ENCODE measurements at places on chromosomes 13 and 19. TPM values are rescaled to one million over a fixed set of nuclear protein-coding genes. Genes with fewer than 3 reads are reported as not detected.
A peak's percentile ranks its signal among the peaks of the same experiment; 100 is the strongest.

DNA sequence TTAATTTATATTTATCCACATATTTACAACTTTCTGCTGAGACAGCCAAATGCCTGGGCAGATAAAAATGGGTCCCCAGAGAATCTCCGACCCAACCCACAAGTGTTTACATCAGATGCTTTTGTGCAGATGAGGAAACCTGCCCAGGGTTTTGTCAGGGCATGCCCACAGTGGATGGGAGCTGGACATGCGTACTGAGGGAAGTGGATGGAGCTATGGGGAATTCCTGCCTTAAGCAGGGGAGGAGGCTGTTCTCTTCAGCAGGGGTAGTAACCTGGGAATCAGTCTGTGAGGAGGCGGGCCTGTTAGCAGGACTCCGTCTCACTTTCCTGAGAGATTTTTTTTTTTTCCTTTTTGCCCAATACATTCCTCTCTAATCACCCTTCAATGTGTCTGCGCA, 122.9 kb downstream of the RFC3 start:
- peaks cover 12% of the 10 kb centered on the region for H3K4me1 ChIP-seq
- no peak for DNase-seq
- no peaks in the 10 kb centered on the region for H3K27me3 ChIP-seq
- no peak overlapping the region for H3K27ac ChIP-seq
- peaks cover 9% of the 10 kb centered on the region for H3K36me3 ChIP-seq

DNA sequence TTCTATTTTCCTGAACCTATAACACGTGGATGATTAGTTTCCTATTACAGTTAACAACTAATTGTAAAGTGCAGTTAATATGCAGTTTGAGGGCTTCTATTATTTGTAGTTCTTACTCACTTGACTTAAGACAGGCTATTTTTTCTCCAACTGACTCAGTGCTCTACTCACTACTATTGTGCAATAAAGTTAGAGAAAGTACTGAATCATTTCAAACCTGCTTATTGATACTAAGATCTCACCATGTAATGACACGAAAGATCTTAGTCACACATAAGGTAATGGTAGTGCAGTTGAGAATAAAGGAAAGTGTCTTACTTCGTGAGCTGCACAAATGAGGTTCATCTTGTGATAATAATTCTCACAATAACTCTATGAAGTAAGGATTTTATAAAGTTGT, 22.8 kb upstream of the ITM2B start:
- H3K27ac ChIP-seq, result no peak overlapping the region
- H3K27me3 ChIP-seq, result peaks cover 2% of the 10 kb centered on the region
- H3K36me3 ChIP-seq, result no peaks in the 10 kb centered on the region

- H3K36me3 ChIP-seq, result no peaks in the 10 kb centered on the region
- H3K4me3 ChIP-seq, result no peak overlapping the region
- DNase-seq, result no peak
- no peak overlapping the region for H3K27ac ChIP-seq
These were observed 13.1 kb downstream of the MED26 start for GRCh38 chr19:16614941-16615340.

DNA sequence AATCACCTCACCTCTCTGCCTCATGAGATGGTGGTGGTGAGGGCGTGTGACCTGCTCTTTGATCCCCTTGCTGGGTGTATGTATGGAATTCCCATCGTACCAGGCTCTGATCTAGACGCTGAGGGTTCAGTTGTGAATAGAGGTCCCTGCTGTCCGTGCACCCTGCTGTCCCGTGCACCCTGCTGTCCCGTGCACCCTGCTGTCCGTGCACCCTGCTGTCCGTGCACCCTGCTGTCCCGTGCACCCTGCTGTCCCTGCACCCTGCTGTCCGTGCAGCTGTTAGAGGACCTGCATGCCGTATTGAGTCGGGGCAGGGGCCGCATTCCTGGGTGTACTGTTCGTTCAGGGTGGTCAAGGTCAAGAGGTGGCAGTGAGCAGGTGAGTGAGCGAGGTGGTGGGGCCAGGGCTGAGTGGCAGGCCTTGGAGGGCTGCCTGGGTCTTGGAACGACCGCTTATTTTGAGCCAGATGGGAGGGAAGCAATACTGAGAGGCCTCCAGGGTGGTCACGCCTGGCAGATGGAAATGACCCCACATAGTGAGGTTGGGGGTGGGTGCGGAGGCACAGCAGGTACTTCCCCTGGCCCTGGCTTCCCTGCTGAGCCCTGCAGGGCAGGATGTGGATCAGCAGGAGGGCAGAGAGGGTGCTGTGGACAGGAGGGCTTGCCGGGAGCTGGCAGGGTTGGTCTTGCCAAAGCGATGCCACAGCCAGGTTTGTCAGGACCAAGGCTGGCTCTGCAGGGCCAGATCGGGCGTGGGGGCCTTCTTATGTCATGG, 4.6 kb upstream of the EPN1 start:
- H3K4me1 ChIP-seq, result peaks cover 27% of the 10 kb centered on the region
- peak overlapping the region; percentile 85 for H3K4me3 ChIP-seq
- peaks cover 5% of the 10 kb centered on the region for H3K27me3 ChIP-seq
- no peak overlapping the region for H3K27ac ChIP-seq
- no peak for DNase-seq
- H3K36me3 ChIP-seq, result peaks cover 14% of the 10 kb centered on the region

- no peaks in the 10 kb centered on the region for H3K4me1 ChIP-seq
- no peak for DNase-seq
- H3K36me3 ChIP-seq, result no peaks in the 10 kb centered on the region
These were observed 40.5 kb upstream of the POMP start for GRCh38 chr13:28618230-28618994.

- H3K27ac ChIP-seq, result no peak overlapping the region
- peaks cover 14% of the 10 kb centered on the region for H3K4me1 ChIP-seq
These were observed 75.1 kb downstream of the COL4A2 start for GRCh38 chr13:110382229-110382628.

- peaks cover 4% of the 10 kb centered on the region for H3K4me1 ChIP-seq
- no peaks in the 10 kb centered on the region for H3K36me3 ChIP-seq
- no peak overlapping the region for H3K4me3 ChIP-seq
- peaks cover 10% of the 10 kb centered on the region for H3K27me3 ChIP-seq
- H3K27ac ChIP-seq, result no peak overlapping the region
- no peak for DNase-seq
These were observed 728 bp upstream of the DENND1C start for GRCh38 chr19:6482343-6482686.

GRCh38 chr13:31207661-31208552, 8.1 kb downstream of the B3GLCT start:
- DNase-seq, result no peak
- H3K4me3 ChIP-seq, result no peak overlapping the region
- H3K27me3 ChIP-seq, result no peaks in the 10 kb centered on the region
- peaks cover 45% of the 10 kb centered on the region for H3K4me1 ChIP-seq
- H3K36me3 ChIP-seq, result no peaks in the 10 kb centered on the region

DNA sequence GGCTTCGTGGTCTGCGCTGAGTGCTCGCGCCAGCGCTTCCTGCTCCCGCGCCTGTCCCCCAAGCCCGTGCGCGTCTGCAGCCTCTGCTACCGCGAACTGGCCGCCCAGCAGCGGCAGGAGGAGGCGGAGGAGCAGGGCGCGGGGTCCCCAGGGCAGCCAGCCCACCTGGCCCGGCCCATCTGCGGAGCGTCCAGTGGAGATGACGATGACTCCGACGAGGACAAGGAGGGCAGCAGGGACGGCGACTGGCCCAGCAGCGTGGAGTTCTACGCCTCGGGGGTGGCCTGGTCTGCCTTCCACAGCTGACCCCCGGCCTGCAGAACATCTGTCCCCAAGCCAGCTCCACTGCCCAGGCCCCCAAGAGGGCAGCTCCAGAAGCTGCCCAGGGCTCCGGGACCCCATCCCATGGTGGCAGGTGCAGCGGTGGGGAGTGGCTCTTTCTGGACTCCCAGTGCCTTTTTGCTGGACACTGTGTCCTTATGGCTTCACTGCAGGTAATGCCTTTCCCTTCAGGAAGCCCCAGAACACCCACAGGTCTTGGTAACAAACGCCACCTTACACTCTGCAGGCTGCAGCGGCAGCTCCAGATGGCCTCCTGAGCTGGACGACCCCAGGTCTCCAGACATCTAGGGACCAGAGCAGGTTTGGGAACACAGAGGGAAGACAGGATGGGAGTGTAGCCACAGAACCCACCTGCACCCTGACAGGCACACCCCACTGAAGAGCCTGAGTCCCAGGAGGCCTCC, 9.3 kb downstream of the PLEKHF1 start:
- no peak for DNase-seq
- H3K27me3 ChIP-seq, result no peaks in the 10 kb centered on the region
- H3K36me3 ChIP-seq, result no peaks in the 10 kb centered on the region

- peaks cover 3% of the 10 kb centered on the region for H3K36me3 ChIP-seq
- no peaks in the 10 kb centered on the region for H3K27me3 ChIP-seq
- H3K27ac ChIP-seq, result no peak overlapping the region
- DNase-seq, result no peak
- H3K4me3 ChIP-seq, result no peak overlapping the region
These were observed 72.9 kb downstream of the SHISA2 start for GRCh38 chr13:25978961-25979360.

GRCh38 chr19:406135-406781, 2.7 kb downstream of the C2CD4C start:
- peaks cover 18% of the 10 kb centered on the region for H3K4me1 ChIP-seq
- no peak overlapping the region for H3K27ac ChIP-seq
- no peaks in the 10 kb centered on the region for H3K36me3 ChIP-seq

- H3K4me3 ChIP-seq, result peak overlapping the region; percentile 96
- no peak for DNase-seq
- H3K27ac ChIP-seq, result peak overlapping the region; percentile 75
- peaks cover 8% of the 10 kb centered on the region for H3K4me1 ChIP-seq
- peaks cover 2% of the 10 kb centered on the region for H3K27me3 ChIP-seq
These were observed 935 bp downstream of the LRP3 start for GRCh38 chr19:33194886-33195644.

GRCh38 chr13:106899442-106899841, 331.5 kb upstream of the ARGLU1 start:
- no peak overlapping the region for H3K4me3 ChIP-seq
- H3K4me1 ChIP-seq, result peaks cover 7% of the 10 kb centered on the region
- H3K27ac ChIP-seq, result no peak overlapping the region
- no peaks in the 10 kb centered on the region for H3K36me3 ChIP-seq

DNA sequence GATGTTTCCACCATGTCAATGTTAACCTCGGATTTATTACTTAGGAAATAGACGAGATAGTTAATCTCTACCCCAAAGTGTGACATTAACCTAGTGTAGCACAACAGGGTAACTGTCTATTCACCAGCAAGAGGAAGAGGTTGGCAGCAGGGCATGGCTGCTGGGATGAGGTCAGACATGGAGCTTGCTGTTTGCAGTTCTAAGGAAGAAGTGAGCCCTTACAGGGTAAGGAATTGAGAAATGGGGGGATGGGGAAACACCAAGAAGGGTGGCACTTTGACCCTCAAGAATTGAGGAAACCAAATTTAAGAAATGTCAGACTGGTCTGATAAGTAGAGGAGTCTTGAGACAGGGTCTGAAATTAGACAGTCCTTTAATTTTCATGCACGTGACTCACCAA, 62.4 kb downstream of the MBD3L2B start:
- H3K4me1 ChIP-seq, result no peaks in the 10 kb centered on the region
- no peaks in the 10 kb centered on the region for H3K36me3 ChIP-seq
- H3K4me3 ChIP-seq, result no peak overlapping the region
- DNase-seq, result no peak
- H3K27ac ChIP-seq, result no peak overlapping the region
- peaks cover 38% of the 10 kb centered on the region for H3K27me3 ChIP-seq

GRCh38 chr19:35739275-35740107, 2.8 kb downstream of the IGFLR1 start:
- no peak overlapping the region for H3K27ac ChIP-seq
- peaks cover 4% of the 10 kb centered on the region for H3K27me3 ChIP-seq
- H3K4me3 ChIP-seq, result peak overlapping the region; percentile 89
- peaks cover 19% of the 10 kb centered on the region for H3K4me1 ChIP-seq

GRCh38 chr13:76711550-76712182, 174.5 kb downstream of the KCTD12 start:
- H3K4me1 ChIP-seq, result peaks cover 11% of the 10 kb centered on the region
- no peak overlapping the region for H3K4me3 ChIP-seq
- no peaks in the 10 kb centered on the region for H3K27me3 ChIP-seq
- DNase-seq, result no peak
- no peaks in the 10 kb centered on the region for H3K36me3 ChIP-seq

DNA sequence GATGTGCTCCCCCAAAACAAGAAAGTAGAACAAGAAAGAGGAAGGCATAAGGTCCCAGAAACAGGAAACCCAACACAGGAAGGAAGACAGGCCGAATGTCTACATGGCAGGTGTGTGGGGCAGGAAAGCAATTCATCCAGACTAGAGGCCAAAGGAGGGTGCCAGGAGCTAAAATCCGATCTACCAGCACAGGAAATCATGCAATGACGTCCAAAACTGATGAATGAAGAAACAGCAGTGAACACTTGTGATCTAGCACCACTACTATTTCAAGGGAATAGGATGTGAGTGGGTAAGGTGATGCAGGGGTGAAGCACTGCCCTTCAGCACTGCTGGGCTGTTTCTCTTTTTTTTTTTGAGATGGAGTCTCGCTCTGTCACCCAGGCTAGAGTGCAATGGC, 59.1 kb downstream of the DOCK9 start:
- H3K27ac ChIP-seq, result no peak overlapping the region
- H3K27me3 ChIP-seq, result no peaks in the 10 kb centered on the region
- H3K4me3 ChIP-seq, result no peak overlapping the region
- H3K4me1 ChIP-seq, result no peaks in the 10 kb centered on the region
- no peaks in the 10 kb centered on the region for H3K36me3 ChIP-seq

DNA sequence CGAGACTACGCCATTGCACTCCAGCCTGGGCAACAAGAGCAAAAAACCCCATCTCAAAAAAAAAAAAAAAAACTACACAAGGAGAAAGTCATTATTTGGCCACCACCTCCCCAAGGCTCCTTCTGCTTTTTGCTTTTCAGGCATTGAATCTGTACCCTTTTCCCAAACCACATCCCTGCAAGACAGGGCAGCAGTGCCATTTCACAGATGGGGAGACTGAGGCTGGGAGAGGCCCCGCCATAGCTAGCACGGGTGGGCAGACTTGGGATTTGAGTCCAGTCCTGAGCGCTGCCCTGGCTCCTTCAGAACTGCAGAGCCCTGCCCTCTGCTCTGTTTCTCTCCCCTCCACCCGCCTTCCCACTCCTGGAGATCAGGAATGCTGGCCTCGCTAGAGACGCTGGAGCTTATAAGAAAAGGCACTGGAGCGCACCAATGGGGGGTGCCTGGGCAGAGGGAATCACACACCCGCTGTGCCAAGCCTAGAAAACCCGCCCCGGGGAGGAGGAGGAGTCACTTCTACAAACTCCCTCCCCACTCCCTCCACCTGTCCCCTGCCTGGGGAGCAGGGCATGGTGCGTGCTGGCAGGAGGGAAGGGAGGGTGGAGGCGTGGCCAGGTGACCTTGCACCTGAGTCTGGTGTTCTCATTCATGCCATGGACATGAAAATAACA, 17.6 kb downstream of the TJP3 start:
- DNase-seq, result no peak
- H3K36me3 ChIP-seq, result no peaks in the 10 kb centered on the region
- no peak overlapping the region for H3K27ac ChIP-seq
- peaks cover 65% of the 10 kb centered on the region for H3K27me3 ChIP-seq

- no peak for DNase-seq
- peaks cover 75% of the 10 kb centered on the region for H3K36me3 ChIP-seq
- H3K4me3 ChIP-seq, result peak overlapping the region; percentile 98
- H3K27me3 ChIP-seq, result peaks cover 14% of the 10 kb centered on the region
These were observed 512 bp upstream of the ZNF93 start for GRCh38 chr19:19900139-19900728.

GRCh38 chr13:78658630-78659449, at the start of gene OBI1:
TSS of gene OBI1 (minus strand) at chr13:78659155. CDS start at chr13:78659120, 35 bp downstream.
- peak within 1 kb of the TSS; percentile 97 for H3K4me3 ChIP-seq
- peak within 1 kb of the TSS; percentile 99 for H3K27ac ChIP-seq
- peaks cover 28% of the 10 kb centered on the region for H3K4me1 ChIP-seq
- DNase-seq, result peak; percentile 76
- peaks cover 3% of the 10 kb centered on the region for H3K27me3 ChIP-seq

Gene TEX101
- total RNA-seq, result not detected

Gene UBE2L5
- not detected for total RNA-seq

Gene PRKCG
- 0.65 TPM for total RNA-seq

Gene STAP2
- 5.0 TPM for total RNA-seq

Gene LGALS14
- not detected for total RNA-seq

Gene PTGIR
- total RNA-seq, result not detected

Gene NLRP4
- total RNA-seq, result not detected

Gene ZNF229
- 6.7 TPM for total RNA-seq

Data from neural crest cell (in vitro differentiated cells).